ENCODE measurements at places on chromosomes 3 and 15.

DNA sequence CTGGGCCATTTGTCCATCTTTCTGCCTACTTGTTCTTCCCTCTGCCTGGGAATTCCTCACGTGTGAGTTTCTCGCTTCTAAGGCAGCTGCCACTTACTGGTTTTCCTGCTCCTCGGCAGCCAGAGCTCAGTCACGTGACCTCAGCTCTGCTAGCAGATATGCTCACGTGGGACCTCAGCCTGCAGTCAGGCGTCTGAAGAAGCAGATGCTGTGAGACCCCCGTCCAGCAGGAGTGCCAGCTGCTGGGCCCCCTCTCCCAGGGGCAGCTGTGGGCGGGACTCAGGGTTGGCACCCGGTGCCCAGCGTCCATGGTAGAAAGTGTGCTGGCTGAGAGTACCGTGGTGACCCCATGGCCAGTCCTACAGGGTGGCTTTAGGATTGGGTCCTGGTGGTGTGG, 161.3 kb upstream of the TLE3 start:
- no peak for DNase-seq

DNA sequence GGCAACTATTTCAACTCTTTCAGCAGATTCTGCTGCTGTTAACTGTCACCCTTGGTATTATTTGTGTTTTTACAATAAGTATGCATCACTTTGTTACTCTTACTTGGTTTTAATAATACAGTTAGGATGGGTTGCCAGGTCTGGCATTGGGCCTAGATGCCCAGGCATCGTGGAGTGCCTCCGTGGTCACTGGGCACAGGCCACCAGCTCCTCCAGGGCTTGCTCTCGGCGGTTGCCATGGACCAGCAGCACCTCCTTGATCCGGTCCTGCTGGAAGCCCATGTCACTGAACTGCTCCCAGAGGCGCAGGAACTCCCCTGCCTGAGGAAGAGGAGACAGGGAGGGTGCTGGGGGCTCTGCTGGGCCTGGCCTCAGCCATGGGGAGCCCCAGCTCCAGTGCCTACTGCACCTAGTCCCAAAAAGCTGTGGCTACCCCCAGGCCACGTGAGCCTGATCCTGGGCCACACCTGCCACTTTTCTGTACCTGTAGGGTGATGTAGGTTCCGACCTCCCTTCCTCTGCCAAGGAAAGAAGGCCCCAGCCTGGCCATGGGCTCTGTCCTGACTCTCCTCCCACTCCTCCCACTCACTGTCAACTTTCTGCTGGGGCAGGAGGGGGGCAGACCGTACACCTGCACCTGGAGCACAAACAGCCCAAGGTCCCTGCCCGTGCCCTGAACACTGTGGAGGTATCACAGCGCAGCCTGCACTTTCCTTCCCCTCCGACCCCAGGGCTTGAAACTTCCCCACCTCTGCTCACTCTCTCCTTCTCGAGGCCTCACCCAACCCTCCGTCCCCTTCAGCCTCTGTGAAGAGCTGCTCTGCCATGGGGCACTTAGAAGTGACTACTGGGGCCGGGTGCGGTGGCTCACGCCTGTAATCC, 16.6 kb downstream of the KBTBD13 start:
- DNase-seq: no peak

DNA sequence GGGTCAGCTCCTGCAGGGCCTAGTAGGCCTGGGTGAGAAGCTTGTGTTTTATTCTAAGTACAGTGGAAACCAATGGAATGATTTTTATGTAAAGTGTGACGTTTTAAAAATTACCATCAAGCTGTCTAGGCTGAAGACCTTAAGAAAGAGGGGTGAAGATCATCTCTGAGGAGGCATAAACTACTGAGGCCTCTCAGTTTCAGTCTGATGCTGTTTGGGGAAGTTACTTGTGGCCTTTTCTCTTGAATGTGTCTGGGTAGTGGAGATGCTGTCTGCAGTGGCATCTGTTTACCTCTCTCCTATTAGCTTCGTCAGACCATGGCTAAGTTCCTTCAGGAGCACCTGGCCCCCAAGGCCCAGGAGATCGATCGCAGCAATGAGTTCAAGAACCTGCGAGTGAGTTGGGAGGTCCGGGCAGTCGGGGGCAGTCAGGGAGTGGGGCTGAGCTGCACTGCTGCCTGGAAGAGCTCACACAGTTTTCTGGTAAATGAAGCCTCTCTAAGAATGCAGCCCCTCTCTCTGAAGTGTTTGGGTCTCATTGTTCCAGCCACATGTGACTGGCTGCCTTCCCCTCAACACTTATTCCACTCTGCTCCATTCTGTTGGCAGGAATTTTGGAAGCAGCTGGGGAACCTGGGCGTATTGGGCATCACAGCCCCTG, 1.9 kb downstream of the IVD start:
- no peak for DNase-seq

- DNase-seq: no peak
These were observed 782.2 kb downstream of the VGLL3 start for GRCh38 chr3:86208772-86209171.

DNA sequence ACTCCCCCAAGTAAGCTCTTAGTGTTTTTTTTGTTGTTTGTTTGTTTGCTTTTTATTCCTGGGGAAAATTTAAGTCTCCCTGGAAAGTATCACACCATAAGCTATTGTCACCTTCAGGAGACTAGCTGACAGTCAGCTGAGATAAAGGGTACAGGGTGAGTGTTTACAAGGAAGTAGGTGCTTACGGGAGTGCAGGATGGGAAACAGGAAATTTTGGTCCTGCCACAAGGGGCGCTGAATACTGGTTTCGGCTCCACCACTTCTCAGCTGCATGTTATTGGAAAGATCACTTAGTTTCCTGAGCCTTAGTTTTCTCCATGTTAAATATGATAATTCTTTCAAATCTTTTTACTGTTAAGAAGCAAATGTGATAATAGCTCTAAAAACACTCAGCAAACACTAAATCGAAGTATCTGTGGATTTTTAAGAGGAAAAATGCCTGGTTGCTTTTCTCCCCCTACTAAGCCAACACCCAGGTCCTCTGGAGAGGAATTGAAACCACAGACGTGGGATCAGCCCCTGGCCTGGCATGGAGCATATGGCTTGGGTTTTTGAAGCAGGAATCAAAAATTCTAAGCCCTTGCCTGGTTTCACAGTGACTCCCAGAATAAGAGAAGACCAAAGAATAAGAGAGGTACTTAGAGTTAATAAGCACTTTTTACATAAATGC, 90.7 kb downstream of the SCN11A start:
- DNase-seq: no peak

DNA sequence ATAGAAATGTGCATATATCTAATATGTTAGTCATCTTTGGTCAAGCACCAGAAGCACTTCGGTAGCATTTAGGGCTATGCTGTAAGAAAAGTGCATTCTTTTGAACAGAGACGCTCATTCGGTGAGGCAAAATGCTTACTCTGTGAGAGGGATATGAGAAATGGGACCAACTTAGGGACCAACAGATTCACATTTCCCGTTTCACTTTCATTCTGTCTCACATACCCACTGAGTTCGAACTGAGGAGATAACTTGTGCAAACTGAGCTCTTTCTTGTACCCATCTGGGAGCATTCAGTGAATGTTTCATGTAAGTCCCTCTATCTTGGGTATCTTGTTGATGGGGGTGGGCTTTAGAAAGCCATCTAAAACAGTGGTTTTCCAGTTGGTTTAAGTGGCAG, 135.3 kb downstream of the FEZF2 start:
- DNase-seq: no peak

- no peak for DNase-seq
These were observed 48.5 kb upstream of the P3H2 start for GRCh38 chr3:190169243-190169642.

DNA sequence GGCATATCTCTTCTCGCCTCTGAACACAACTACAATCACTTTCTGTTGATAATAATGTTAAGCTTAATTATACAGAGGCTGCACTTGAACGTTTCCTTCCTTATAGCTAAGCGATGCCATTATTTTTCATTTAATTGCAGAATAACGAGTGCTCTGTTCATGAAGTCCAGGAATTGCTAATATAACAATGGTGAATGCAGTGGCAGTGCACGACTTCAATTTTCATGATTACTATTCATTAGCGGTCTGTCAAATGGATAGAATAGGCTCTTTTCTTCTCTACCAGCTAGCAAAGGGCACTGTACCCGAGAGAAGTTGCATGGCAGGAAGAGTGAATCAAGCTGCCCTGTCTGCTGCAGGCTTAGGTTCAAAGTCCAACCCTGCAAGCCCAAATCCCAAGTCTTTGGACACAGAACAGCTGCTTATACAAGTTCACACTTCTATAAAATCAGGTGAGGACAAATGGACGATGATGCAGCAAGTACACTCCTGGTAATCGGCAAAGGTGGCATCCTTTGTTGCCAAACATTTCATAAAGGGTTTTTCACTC, 75.6 kb downstream of the PDZRN3 start:
- DNase-seq: no peak

GRCh38 chr15:64779024-64779423, 3.6 kb upstream of the RBPMS2 start:
- DNase-seq: no peak

DNA sequence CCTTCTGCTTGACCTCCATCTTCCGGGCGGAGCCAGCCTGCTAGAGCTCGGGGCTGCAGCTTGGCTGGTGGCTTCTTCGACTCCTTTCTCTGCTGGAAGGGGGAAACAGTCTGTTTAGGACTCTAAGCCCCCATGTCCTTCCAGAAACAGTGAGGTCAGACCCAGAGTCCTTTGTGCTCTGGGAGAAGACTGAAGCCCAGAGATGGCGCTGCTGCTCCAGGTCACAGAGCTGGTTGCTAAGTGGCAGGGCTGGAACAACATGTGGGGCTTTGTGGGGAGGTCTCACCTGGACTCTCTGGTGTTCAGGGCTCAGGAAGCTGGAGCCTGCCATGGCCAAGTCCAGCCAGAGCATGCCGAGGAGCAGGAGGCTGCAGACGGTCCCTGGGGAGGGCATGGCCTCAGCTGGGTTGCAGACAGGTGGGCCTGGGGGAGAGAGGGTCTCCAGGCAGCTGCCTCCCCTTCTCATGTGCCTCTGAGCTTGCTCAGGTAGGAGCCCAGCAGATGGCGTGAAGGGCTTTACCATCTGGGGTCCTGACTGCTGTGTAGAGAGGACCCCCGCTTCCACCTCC, 2.9 kb downstream of the GHRL start:
- no peak for DNase-seq

GRCh38 chr3:123478314-123478713, 29.4 kb upstream of the ADCY5 start:
- DNase-seq: no peak

- DNase-seq: no peak
These were observed 901 bp downstream of the ICE2 start for GRCh38 chr15:60477916-60478565.

- DNase-seq: no peak
These were observed 806.6 kb downstream of the SQOR start for GRCh38 chr15:46441294-46442062.

DNA sequence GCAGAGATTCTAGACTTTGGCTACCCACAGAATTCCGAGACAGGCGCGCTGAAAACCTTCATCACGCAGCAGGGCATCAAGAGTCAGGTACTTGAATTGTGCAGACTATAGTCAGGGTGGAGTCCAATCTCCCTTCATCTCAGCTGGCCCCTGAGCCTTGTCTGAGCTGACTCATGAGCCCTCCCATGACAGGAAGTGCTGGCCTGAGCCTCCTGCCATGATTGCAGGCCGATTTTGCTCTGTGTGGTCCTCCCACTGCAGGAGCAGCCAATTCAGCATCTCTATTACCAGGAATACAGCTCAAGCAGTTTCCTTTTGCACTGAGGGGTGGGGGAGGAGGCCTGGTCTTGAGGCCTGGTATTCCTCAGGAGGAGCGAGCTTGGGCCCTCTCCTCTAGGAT, 5.5 kb downstream of the AP2M1 start:
- no peak for DNase-seq

- DNase-seq: no peak
These were observed 42.1 kb downstream of the ZBTB38 start for GRCh38 chr3:141410408-141410807.

- no peak for DNase-seq
These were observed 292.0 kb upstream of the SLCO3A1 start for GRCh38 chr15:91561371-91562100.

Data from stimulated activated CD4-positive, alpha-beta T cell treated with anti-CD3 and anti-CD28 coated beads, Interleukin-1b, Interleukin-23, amount 100 ng/mL, for 48 hours (primary cell).